ENCODE measurements at places on chromosomes 1 and 21.
A peak's percentile ranks its signal among the peaks of the same experiment; 100 is the strongest.

- DNase-seq: no peak
These were observed 37.3 kb upstream of the SYT14 start for GRCh38 chr1:209900734-209901133.

DNA sequence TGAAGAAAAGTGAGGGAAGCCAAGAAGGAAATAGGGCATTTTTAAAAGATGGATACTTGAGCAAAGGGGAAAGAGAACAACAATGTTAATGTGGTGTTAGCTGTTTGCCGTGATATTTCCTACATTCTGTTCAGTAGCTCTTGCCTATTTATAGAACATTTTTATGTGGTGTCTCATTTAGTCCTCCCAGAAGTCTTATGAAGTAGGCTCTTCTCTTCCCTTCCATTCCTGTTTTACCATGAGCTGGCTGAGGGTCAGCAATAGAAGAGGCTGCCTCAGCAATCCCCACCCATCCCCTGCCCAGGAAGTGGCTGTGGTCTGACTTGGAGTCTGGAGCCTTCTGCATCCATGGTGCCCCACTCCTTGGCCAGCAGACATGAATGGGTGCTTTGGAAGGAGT, 60.1 kb downstream of the KIAA0040 start:
- no peak for DNase-seq

- DNase-seq: no peak
These were observed 6.9 kb upstream of the ANKRD35 start for GRCh38 chr1:145892486-145893087.

DNA sequence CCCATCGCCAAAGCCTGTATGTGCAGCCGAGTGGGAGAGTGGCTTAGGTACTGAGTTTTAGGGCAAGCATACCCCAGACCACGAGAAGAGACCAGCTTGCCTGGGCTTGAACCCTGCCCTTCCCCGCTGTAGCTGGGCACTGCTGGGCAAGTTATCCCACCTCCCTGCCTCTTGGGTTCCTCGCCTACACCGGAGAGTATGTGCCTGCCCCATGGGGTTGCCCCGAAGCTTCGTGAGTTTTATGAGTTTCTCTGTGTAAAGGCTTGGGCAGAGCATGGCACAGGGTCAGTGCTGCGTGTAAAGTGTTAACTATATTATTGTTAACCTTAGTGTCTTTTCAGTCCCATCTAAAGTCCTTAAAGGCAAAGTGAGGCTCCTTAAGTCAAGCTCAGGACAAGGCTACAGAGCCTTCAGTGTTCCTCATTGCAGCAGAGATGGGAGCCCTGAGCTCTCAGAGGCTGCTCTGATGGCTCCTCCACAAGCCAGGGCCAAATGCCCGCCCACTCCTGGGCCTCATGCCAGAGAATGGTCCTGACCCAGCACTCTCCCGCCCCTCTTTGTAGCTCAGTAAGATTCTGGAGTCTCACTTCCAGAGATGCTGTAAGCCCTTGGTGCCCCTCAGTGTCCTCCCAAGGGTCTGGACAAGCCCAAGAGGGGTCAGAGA, 37.0 kb upstream of the KCNA10 start:
- DNase-seq: no peak

GRCh38 chr21:41148798-41149197, 19.2 kb upstream of the BACE2 start:
- DNase-seq: no peak

DNA sequence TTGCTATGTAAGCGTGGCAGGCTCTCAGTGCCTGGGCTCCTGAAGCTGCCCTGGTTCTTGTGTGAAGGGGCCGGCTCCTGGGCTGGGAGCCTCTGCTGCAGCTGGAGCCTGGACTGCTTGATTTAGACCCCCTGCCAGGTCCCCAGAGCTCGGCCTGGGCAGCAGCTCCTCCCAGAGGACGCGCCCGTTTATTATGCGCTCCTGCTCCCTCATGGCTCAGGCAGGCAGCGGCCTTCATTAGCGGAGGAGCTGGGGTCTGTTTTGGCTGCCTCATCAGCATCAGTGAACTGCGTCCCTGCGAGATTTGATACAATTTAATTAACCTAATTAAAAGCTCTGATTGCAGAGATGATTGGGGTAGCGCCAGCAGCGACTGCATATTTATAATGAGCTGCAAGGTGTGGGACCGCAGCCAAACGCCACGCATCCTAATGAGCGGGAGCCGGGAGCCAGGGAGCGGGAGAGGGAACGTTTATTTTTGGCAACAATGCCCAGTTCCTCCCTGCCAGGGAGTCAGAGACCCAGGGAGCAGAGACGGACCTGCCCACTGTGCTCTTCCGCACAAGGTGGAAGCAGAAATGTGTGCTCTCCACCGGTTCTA, 16.6 kb downstream of the UTP11 start:
- no peak for DNase-seq

- DNase-seq: no peak
These were observed 1.7 kb downstream of the EXOC8 start for GRCh38 chr1:231335663-231336602.

DNA sequence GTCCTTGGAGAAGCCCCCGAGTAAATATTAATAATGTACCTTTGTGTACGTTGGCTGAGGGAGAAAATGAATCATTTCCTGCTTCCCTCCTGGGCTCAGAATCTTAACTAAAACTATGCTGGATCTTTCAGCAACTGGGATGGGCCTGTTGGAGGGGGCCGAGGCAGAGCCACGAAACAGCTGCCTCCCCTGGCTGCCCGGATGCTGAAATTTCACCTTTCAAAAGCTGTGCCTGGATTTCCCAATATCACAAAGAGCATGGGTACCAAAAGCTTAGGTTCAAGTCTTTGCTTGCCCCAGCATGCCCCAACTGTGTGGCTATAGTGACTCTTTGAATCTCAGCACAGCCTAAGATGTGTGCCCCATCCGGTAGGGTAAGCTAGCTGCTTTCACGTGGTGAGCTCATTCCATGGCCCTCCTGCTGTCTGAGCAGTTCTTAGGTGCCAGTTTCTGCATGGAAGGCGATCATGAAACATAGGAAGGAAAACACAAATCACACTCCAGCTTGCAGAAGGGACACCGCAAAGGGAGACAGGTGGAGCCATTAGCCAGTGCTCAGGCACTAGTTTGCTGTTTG, 473.5 kb downstream of the PTPRU start:
- no peak for DNase-seq

- DNase-seq: no peak
These were observed 148.7 kb downstream of the PLA2G4A start for GRCh38 chr1:186977266-186977957.

DNA sequence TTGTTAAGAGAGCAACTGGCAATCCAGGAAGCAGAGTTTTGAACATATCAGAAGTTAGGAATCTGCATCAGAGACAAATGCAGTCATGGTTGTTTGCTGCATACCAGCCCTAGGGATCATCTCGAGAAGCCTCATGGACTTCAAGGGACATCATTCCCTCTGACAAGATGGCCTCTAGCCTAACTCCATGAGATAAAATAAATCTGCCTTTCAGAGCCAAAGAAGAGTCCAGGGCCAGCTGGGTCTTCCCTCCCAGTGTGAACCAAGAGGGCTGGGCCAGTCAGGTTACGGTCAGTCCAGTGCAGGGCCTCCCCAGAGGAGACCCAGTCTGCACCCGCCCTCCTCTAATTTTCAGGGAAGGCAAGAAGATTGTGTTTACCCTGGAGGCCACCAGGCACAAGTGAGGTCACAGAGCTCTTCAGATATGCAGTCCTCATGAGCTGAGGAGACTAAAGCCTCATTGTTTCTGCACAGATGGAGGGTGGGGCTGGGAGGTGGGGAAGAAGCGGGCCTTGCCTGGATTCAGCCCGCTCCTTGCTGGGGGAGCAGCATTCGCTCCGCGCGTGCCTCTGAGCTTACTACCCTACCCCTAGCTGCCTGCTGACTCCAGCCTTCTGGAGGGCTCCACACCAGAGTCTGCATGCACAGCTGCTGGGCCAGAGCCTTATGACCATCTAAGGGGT, 52.8 kb downstream of the CAPN2 start:
- no peak for DNase-seq

DNA sequence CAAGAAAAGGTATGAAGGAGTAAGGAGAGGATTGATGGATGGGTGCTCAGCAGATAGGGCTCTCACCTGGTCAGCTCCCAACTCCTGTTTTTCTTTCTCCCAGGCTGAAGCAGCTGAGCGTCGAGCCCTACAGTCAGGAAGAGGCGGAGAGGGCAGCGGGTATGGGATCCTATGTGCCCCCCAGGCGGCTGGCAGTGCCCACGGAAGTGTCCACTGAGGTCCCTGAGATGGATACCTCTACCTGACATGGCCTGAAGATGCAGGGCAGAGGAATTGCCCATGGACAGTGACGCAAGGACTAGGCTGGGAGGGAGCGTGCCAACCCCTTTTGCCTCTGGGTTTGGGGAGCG, 739 bp downstream of the ZNF593 start:
- no peak for DNase-seq

DNA sequence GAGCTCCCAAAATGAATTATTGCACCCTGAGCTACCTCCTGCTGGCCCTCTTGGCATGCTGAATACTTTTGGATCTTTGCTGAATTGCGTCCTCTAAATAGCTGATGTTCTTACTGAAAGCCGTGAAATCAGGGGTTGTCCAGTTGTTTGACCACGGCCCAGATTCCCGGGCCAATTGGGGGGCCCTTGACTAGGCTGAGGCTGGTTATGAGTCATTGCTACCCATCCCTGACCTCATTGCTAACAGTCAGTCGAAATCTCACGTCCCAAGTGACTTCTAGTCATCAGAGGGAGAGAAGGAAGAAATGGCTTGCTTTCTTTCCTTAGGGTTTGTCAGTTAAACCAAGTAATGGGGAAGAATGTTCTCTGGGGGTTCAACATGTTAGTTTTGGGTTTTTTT, 37.4 kb downstream of the SMYD2 start:
- DNase-seq: no peak

GRCh38 chr1:242187816-242188215, 188.9 kb upstream of the MAP1LC3C start:
- DNase-seq: no peak

GRCh38 chr1:87226341-87226760, 102.3 kb upstream of the LMO4 start:
- DNase-seq: no peak

DNA sequence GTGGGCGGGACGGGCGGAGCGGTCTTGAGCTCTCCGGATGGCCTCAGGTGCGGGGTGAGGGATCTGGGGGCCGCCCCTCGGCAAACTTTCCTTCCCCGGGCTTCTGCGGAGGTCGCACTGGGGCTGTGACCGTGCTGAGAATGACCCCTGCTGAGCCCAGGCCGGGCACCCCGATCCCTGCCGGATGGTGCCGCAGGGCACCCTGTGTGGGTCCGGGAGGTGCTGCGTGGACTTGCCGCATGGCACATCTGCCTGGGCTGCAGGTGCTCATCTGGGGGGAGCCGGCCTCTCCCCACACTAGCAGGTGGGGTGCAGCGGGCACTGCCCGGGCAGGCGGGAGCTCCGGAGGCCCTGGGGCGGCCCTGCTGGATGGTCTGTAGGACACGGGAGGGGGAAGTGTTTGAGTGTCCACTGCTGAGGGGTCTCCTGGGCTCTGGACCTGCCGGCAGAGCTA, 31.8 kb upstream of the PEX10 start:
- no peak for DNase-seq

- DNase-seq: no peak
These were observed 24.1 kb upstream of the EIF4G3 start for GRCh38 chr1:21200767-21201166.

DNA sequence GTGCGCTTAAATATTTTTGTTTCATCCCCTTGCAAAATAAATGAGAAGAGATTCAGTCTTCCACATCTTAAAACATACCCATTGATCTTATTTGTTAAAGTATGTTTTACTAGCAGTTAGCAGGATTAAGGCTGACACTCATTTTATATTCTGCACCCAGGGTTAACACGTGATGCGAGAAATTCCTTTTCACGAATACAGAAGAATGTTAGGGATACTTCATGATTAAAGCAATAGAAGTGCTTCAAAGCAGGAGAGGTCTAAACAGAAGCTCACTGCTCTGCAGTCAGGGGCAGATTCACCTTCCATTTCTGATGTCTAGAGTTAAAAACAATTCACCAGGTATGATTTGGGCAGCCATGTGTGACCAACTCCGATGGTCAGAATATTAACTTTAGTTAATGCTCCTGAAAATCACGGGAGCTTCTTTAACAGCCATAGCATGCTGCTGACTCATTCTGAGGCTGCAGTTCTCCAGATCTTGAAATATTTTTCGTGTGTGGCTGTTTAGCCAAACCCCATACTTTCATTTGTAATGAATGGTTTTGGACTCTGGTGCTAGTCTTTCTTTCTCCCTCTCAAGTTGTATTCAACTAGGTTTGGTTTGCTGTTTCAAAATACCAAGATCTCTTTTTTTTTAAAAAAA, 19.7 kb downstream of the BCAR3 start:
- no peak for DNase-seq

- DNase-seq: no peak
These were observed 330.7 kb upstream of the DPYD start for GRCh38 chr1:98251497-98251896.

- DNase-seq: no peak
These were observed 212.1 kb downstream of the GPR52 start for GRCh38 chr1:174659823-174660222.

DNA sequence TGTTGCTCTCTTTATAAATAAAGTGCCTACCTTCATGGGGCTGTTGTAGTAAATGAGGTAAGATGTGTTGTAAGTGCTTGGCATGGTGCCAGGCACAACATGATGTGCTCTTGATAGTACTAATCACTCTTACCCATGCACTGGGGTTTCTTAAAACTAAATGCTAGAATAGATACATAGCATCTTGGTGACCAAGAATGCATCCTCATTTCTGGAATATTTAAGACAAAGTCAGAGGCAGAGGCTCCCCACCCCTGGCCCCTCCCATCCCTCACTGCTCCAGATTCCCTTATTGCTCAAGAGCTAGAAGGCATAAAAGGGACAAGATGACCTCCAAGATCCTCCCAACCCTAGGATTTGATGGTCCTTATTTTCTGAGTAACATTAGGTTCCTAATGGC, 61.3 kb downstream of the GLUL start:
- no peak for DNase-seq

GRCh38 chr1:109186733-109187086, 27.0 kb upstream of the SARS1 start:
- no peak for DNase-seq

DNA sequence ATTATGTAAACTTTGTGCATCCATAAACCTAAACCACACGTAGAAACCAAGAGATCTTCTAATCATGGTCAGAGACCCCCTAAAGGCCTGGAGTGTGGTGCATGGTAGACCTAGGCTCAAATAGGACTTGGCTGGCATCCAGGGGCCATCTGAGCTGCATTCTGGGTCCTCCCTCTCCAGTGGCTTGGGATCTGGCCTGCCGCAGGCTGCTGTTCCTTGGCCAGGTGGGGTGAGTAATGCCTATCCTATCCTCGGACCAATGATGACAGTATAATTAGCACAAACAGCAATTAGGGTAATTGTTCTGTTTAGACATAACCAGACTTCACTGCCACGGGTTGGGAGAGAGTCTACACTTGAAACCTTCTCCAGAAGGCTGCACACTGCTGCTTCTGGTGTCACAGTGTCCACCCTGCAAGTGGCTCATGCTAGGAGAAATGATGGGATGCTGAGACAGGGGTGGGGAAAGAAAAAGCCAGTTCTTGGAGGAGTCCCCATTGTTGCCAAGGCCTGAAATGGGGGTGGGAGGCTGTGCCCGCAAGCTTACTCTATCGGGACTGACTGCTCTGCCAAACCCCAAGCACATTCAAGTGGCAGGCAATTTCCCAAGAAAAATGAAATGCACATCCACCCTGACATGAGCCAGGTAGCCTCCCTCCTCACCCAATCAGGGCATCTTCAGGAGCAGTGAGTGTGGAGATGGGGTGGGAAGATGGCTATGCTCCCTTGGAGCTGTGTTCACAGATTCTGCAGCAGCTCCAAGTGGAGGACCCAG, 12.5 kb upstream of the PKP1 start:
- DNase-seq: no peak

GRCh38 chr1:42766741-42767509, at the start of the genes C1orf50 and P3H1:
Gene C1orf50, plus strand, starts transcription at chr1:42767249. Its CDS starts 63 bp downstream, at chr1:42767312.
Gene P3H1, minus strand, starts transcription at chr1:42767028. Its CDS starts 57 bp downstream, at chr1:42766971.
- peak; percentile 99 for DNase-seq
